ENCODE measurements at places on chromosomes 1 and 21.

DNA sequence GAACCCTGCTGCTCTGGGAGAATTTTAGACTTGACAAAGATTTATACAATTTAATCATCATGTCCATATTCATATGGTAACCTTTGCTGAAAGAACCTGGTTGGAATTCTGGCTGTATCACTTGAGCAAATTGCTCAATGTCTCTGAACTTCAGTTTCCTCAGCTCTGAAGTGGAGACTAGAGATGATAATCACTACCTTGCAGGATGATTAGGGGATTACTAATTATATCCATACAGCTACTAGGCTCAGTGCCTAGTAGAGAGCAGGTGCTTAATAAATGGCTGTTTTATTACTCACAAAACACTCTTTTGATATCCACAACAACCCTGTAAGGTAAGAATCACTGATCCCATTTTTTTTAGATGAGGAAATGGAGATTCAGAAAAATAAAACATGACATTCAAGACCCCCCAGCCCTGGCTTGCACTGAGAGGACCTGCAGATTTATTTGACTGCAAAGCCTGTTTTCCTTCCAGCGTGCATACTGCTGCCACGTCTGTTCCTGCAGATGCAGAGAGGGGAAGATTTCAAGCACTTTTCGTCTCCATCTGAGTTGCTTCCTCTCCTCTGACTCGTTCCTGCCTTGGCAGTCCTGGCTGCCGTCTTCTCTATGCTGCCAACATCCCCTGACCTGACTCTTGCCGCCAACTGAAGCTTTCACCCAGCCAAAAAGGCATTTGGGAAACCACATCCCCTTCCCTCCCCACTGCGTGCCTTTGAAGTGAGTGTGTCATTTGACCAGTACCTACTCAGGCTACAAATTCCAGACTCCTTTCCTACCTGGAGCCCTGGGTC lies 203.0 kb downstream of the PLPP3 start:
- DNase-seq, result no peak

DNA sequence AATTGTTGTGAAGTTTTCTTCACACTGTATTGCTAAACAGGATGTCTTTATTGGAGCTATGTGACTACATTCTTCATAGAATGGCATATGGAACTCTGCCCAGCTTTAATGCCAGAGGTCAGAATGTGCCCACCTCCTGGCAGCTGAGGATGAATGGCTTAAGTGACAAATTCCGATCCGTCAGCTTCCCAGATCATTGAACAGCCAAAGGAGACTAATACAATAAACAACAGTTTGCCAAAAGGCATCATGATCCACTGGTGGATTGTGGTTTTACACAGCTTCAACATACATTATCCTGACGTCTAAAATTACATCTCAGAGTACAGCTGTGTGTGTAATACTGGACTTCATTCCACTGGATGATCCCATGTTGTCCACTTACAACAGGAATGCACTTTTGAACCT lies 68.7 kb upstream of the C1orf105 start:
- no peak for DNase-seq

- no peak for DNase-seq
These were observed 257.1 kb downstream of the GRIK3 start for GRCh38 chr1:36776948-36777831.

GRCh38 chr1:117579221-117579906 lies 26.5 kb upstream of the TENT5C start:
- DNase-seq, result no peak

GRCh38 chr1:61332196-61332753 lies 249.9 kb downstream of the NFIA start:
- DNase-seq, result no peak

DNA sequence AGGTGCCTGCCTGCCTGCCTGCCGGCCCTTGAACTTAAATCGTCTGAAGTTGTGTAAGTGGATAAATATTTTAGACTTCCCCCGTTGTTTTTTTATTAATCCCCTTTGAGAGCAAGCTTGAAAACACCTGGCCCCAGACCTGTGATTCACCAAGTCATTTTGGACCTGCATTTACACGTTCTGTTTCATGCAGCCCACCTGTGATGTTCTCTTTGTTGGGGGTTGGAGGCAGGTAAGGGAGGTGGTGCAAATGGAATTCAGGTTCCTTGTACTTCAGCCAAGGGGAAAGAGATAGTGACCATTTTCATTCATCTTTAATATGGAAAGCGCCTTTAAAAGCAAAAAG lies 1.2 kb downstream of the SLC37A1 start:
- DNase-seq, result no peak

- DNase-seq, result no peak
These were observed 64.6 kb downstream of the SLC66A1 start for GRCh38 chr1:19376428-19377372.

- DNase-seq, result no peak
These were observed 2.7 kb downstream of the FCER1G start for GRCh38 chr1:161217831-161218230.

- DNase-seq, result no peak
These were observed 11.3 kb downstream of the MFAP2 start for GRCh38 chr1:16969057-16969611.

DNA sequence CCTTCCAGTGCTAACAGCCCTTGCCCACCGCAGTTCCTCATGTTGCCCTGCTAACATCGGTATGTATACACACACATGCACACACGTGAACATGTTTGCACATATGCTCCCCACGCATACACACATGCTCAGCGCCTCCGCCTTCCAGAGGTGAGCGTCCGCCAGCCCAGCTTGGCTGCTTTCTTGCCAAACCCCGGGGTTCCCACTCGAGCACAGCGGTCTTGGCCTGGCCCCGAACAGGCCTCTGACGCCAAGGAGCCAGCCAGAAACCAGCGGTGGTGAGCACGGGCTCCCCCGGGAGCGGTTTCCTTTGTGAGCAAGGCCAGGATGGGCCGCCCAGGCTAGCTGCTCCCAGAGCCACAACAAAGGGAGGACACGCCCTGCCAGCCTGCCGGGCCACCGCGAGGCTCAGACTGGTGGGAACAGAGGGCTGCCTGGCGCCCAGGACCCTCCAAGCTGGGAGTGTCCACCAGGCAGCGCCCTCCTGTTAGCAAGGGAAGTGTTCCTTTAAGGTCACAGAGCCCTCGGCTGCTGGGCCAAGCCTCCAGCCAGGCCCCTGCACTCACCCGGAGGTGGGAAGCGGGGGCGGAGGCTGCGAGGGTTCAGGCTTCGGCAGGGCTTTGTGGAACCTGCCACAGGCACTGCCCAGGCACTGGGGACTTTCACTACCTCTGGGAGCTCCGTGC lies 65.4 kb downstream of the ALPL start:
- DNase-seq, result no peak

- no peak for DNase-seq
These were observed 11.8 kb downstream of the C1orf115 start for GRCh38 chr1:220701974-220702373.

DNA sequence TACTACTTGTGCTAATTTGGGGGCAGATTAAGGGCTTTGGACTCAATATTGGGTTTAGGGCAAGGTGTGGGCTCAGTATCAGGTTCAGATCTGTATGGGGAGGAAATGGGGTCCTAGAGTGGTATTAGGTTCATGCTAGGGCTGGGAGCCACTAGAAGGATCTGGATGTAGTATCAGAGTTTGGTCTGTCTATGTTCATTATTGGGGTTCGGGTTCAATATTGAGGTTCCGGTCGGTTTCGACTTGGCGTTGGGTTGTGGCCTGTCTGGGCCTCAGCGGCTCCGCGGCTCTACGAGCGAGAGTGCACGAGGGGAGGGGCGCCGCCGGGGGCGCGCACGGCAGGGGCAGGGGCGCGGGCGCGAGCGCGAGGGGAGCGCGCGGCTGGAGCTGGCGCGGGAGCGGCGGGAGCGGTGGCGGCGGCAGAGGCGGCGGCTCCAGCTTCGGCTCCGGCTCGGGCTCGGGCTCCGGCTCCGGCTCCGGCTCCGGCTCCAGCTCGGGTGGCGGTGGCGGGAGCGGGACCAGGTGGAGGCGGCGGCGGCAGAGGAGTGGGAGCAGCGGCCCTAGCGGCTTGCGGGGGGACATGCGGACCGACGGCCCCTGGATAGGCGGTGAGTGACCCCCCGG lies at the start of gene PTPRF:
Gene PTPRF, plus strand, starts transcription at position 401 of the 624 bp plus-strand sequence. CDS start 14,193 bp downstream, outside the sequence.
- DNase-seq, result peak; percentile 6
